ENCODE measurements at places on chromosomes 12 and 14.

DNA sequence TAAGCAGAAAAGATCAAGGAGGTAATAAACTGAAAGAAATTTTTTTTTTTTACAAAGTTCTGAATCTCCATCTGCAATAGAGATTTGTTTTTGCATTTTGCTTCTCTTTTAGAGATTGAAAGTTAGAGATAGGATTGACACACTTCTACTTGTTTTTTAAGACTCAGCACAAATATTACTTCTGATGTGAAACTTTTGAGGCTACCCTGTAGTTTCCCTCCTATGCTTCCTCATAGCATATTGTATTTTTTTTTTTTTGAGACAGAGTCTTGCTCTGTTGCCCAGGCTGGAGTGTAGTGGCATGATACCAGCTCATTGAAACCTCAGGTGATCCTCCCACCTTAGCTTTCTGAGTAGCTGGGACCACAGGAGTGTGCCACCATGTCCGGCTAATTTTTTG is 32.1 kb upstream of the SGPP1 start:
- DNase-seq, result no peak

- DNase-seq, result no peak
Measured at GRCh38 chr12:13948621-13949020, 32.8 kb downstream of the GRIN2B start.

DNA sequence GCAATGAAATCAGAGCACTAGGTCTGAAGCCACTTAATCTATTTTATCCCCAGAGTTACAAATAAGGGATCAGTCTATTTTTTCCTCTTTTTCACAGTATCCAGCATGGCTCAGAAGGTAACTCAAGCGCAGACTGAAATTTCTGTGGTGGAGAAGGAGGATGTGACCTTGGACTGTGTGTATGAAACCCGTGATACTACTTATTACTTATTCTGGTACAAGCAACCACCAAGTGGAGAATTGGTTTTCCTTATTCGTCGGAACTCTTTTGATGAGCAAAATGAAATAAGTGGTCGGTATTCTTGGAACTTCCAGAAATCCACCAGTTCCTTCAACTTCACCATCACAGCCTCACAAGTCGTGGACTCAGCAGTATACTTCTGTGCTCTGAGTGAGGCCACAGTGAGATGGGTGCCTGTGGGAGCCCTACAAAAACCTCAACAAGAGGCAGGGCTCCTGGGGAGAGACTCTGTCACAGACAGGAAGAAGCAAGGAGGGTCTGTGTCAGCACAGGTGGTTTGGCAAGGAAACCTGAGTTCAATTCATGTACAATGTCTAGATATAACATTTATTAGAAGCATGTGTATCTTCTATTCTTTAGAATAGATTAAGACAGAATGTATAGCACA is 334.3 kb upstream of the OR4E1 start:
- no peak for DNase-seq

GRCh38 chr14:102557434-102558226 is 34.8 kb upstream of the RCOR1 start:
- no peak for DNase-seq

- no peak for DNase-seq
Measured at GRCh38 chr12:104510873-104511440, 54.2 kb downstream of the CHST11 start.

- DNase-seq, result no peak
Measured at GRCh38 chr12:84813780-84814663, 98.6 kb downstream of the SLC6A15 start.

DNA sequence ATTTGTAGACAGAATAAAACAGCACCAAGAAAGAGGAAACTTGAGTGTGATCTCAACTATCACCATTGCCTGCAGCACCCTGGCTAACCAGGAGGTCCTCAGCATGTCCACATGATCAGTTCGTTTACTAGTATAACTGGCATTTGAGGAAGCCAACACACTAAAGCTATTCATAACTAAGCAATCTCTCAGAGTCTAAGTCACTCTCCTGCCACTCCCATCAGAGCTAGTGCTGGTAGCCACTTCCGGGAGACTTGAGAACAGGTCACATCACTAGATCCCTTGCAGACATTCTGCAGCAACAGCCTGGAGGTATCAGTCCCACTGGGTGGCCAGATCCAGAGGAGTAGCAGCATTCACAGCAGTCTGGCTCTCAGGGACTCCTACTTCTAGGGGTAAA is 352.9 kb upstream of the OR4E1 start:
- DNase-seq, result no peak

GRCh38 chr12:118534003-118534402 is 157.6 kb downstream of the SUDS3 start:
- no peak for DNase-seq

DNA sequence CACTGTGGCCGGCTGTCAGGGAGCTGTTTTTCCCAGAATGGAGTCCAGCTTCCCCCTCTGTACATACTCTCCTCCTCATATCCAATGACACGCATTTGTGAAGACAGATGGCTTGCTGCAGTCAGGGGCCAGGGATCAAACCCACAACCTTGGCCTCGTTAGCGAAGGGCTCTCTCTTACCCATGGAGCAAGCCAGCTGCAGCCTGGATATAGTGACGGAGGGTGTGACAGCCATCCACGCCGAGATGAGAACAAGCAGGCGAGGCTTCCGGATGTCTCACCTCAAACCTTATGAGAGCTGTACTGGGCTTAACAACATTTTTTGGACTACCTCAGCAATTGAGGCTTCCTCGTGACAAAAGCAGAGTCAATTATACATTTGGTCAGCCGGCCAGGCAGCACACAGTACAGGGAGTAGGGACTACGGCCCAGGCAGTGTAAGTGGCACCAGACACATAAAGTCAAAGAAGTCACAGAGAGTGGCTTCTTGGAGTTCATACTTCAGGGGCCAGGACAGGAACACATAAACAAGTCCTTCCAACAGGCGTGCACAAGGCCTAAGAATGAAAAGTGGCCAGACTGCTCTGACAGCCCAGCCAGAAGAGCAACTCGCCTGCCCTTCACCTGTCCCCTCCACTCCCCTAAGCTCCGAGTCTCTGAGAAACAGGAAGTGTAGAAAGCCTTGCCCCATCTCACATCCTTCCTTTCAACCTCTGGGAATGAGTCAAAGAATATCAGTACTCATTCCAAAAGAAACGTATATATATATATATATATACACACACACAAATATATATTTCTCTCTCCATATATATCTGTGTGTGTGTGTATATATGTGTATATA is 115.1 kb downstream of the TTC7B start:
- DNase-seq, result no peak

- DNase-seq, result no peak
Measured at GRCh38 chr14:77107228-77107627, 9.2 kb downstream of the CIPC start.

GRCh38 chr12:49838973-49839633 is 3.8 kb downstream of the BCDIN3D start:
- no peak for DNase-seq

DNA sequence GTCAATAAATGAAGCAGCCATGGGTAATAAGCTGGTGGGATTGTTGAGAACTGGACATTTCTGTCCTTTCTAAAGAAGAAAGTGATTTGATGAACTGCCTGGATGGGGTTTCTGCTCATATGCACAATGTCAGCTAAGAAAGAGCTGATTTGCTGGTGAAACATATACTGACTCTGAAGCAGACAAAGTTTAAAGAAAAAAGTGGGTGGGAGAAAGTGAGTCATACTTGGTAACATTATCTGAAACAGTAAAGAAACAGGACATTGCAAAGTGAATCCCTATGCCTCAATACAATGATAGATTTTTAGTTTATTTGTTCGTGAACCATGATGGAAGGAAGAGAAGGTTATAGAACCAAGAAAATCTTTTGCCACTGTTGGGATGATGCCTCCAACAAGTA is 95.6 kb upstream of the DNM1L start:
- no peak for DNase-seq

DNA sequence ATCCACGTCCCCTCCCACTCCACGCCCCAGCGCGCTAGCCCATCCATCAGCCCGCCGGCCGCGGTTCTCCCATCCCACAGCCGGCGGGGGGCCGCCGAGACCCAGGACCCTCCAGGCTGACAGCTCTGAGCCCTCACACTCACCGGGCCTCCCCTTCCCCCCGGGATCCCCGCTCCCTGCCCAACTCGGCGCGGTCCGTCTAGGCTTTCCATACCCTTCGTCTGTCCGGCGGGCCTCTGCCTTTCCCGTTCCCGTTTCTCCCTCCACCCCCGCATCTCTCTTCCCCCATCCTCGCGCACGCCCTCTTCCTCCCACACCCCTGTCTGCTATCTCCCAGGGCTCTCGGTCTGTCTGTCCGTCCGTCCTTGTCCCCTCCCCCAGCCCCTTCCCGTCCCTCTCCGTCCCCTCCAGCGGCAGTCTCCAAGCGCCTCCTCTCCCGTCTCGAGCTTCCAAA is 726 bp downstream of the ZFHX2 start:
- no peak for DNase-seq

- no peak for DNase-seq
Measured at GRCh38 chr12:101009274-101009673, 200.8 kb downstream of the SLC5A8 start.

GRCh38 chr14:100282766-100283419 is 23.4 kb downstream of the SLC25A29 start:
- DNase-seq, result no peak

DNA sequence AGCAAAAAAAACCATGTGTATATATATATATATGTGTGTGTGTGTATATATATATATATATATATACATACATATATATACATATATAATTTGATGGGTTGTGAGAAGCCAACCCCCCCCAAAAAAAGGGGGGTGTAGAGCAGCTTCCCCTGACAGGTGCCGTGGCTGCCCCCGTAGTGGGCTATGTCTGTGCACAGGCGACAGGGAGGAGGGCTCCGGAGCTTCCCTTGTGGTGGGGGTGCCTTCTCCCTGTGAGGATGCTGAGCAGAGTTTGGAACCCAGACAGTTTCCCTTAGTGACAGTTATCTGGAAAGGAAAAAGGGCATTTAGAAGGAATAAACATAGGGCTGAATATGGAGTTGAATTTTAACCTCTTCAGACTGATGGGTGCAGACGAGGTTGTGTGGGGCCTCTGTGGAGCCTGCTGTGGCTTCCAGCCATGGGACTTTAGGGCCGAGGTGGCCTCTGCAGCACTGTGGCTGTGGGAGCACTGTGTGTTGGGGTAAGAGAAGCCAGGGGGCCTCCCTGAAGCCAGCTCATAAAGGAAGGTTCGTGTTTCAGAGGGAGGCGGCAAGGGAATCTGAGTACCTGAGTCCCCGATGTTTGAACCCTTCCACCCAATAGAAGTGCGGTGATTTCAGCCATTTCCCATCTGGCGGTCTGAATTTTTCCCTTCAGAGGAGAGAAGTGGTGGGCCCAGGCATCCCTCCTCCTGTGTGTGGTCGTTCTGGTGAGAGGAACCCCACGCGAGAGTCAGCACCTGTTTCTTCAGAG is 19.8 kb downstream of the XRCC3 start:
- DNase-seq, result no peak

DNA sequence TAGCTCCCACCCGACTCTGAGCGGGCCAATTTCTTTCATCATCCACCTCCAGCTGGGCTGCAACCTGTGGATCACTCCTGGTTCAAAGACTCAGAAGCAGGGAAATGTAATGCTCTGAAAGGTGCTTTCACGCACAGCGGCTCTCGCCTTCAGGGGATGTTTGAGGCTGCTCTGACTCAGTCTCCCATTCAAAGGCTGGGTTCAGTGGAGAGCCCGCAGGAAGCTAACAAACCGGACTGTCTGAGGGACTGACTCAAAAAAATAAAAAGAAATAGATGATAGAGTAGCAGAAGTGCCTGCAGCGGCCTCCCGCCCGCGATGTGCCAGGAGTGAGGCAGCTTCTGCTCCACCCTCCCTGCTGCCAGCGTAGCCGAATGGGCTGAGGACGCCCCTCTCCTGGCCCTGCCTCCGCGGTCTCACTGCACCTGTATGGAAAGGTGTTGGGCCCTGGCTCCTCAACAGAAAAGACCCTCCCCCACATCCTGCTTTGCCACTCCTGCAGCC is 98.0 kb downstream of the GCH1 start:
- no peak for DNase-seq

GRCh38 chr12:92675092-92675865 is 27.5 kb upstream of the PLEKHG7 start:
- no peak for DNase-seq

GRCh38 chr14:78788467-78789360 is 618.5 kb downstream of the NRXN3 start:
- no peak for DNase-seq

- DNase-seq, result no peak
Measured at GRCh38 chr14:22547948-22548750, 40.9 kb downstream of the DAD1 start.

DNA sequence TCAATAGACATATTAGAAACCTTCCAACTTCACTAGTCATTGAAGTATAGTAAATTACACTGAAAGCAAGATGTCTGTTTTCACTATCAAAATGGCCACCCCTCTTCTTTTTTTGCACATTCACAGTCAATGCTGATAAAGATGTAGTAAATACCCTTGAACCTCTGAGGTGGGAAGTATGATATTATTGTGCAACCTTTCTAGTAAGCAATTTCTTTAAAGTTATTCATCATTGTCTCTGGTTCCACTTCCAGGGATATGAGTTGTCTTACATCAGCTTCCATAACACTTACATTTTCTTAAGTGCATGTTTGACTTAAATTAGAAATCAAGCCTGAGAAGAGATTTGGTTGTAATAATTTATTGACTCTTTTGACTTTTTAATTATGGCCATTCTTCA is 453.9 kb upstream of the MGAT4C start:
- DNase-seq, result no peak

GRCh38 chr12:112170971-112171596 is 45.7 kb downstream of the TRAFD1 start:
- no peak for DNase-seq

DNA sequence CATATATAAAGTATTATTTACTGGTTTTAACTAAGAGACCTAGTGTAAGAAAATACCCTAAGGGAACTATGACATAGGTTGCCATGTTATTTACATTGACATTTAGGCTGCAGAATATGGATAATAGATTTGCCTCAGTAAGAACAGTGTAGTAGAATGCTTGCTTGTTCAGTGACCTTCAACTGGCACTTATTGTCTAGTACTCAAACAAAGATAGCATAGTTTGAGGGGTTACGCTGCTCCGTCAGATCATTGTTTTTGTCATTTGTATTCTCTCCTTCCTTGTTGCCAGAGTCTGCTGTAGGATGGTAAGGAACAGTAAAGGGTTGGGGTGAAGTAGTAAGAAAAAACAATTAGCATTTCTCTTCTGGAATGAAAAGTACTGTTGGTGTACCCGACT is 33.2 kb downstream of the TOGARAM1 start:
- DNase-seq, result no peak

GRCh38 chr12:8069582-8069981 is 3.4 kb upstream of the C3AR1 start:
- no peak for DNase-seq

GRCh38 chr12:32603858-32604257 is 75.2 kb upstream of the DNM1L start:
- peak; percentile 5 for DNase-seq

- peak; percentile 46 for DNase-seq
Measured at GRCh38 chr12:109804820-109805761, 28.1 kb downstream of the TRPV4 start.

GRCh38 chr12:79454338-79454843 is 236.4 kb downstream of the PAWR start:
- DNase-seq, result no peak

DNA sequence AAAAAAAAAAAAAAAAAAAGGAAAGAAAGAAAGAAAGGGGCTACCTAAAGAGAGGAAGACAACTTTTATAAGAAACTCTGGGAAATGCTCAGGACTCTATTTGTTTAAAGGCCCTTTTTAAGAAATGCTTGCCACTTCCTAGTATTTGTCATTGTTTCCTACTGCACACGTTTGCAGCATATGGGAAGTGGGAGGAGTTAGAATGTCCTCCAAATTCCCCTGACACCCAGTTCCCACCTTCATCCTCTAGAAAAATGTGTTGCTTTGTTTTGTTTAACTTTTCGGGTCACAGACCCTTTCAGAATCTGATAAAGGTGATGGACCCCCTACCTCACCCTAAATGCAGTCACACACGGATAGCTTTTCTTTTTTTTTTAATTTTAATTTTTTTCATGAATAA is 40.8 kb downstream of the NINJ2 start:
- no peak for DNase-seq

Data from stimulated activated CD4-positive, alpha-beta T cell treated with anti-CD3 and anti-CD28 coated beads, TNF-alpha, amount 100 ng/mL, for 48 hours (primary cell).